ENCODE measurements at places on chromosomes 3 and 15. TPM values are rescaled to one million over a fixed set of nuclear protein-coding genes. Genes with fewer than 3 reads are reported as not detected.

GRCh38 chr3:69866988-69867720 lies 127.9 kb downstream of the MITF start:
- no peaks in the 10 kb centered on the region for H3K36me3 ChIP-seq
- H3K4me3 ChIP-seq: no peak overlapping the region
- peaks cover 11% of the 10 kb centered on the region for H3K4me1 ChIP-seq
- H3K27me3 ChIP-seq: no peaks in the 10 kb centered on the region

DNA sequence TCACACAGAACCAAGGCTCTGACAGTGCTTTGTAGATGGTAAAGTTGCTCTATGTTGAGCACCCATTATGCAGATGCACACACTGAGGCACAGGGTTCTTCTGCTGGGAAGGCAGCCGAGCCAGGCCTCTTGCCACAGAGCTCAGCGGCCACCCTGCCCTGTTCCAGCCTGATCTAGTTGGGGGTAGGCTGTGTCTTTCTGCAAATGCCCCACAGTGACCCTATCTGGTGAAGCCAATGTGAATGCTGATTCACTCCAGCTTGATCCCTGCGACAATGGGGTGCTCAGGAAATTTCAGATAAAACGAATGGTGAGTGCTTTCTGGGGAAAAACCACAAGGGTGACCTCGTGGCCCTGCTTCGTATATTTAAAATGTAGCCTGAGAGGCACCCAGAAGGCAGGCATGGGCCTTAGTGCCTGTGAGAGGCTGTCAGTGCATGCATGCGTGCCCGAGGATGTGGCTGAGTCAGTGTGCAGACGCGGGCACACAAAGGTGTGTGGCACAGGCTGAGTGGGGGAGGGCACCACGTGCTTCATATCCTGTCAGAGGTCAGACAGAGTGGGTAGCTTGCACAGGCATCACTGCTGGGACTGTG lies 85.7 kb downstream of the ATP2B2 start:
- no peaks in the 10 kb centered on the region for H3K36me3 ChIP-seq
- no peak for DNase-seq
- no peaks in the 10 kb centered on the region for H3K4me1 ChIP-seq
- H3K27ac ChIP-seq: no peak overlapping the region

DNA sequence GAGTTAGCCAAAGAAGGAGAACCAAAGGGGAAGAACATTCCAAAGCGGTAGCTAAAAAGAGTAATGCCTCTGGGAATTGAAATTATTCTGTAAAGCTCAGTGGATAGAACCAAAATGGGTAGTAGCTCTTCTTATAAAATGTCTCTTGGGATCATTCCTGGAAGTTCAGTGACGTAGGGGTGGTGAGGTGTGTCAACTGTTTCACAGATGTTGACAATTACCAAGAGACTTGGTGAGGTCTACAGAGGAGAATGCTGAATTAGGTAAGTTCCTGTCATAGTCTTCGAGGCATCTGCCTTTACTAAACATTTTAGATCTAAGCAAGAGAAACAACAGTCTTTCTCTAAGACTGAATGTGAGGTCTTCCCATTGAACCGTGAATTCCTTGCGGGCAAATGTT lies 67.8 kb downstream of the TPRG1 start:
- no peaks in the 10 kb centered on the region for H3K36me3 ChIP-seq
- no peaks in the 10 kb centered on the region for H3K4me1 ChIP-seq

DNA sequence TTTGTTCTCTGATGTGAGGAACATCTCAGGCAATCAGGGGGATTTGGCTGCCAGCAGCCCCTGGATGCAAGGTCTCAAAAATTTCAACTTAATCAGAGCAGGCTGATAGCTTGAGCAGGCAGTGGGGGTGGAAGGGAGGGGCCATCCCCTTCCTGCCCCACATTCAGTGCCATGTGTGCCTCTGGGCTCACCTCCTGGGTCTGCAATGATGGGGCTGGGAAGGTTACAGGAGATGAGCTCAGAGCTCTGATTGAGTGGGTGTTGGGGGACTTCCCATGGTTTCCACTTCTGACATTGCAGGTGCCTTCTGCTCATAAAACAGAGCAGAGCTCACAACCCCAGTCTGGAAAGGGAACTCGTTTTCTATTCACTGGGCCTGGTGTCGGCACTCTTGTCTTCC lies 37.0 kb downstream of the PARP16 start:
- H3K27ac ChIP-seq: peak overlapping the region; percentile 17
- DNase-seq: no peak
- H3K36me3 ChIP-seq: no peaks in the 10 kb centered on the region
- no peaks in the 10 kb centered on the region for H3K27me3 ChIP-seq

- no peak for DNase-seq
- peaks cover 1% of the 10 kb centered on the region for H3K4me1 ChIP-seq
- H3K27ac ChIP-seq: no peak overlapping the region
Observed at GRCh38 chr15:90141646-90142045, 39.4 kb upstream of the IDH2 start.

DNA sequence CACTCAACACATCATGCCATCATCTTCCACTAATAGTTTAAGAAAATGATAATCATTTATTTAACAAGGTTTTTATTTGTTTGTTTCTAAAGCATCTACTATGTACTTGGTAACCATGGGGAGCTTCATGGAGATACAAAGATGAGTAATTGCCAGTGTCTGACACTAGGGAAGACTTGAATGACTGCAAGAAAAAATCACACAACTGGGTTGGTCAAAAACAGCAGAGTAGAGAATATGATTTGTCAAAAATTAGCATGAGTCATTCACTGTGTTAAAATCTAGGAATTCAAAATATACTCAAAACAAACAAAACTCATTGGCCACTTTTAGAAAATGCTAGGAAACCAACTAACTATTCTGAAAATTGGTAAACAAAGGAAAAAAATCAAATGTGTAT lies 6.3 kb downstream of the BNC1 start:
- H3K4me1 ChIP-seq: no peaks in the 10 kb centered on the region
- no peak overlapping the region for H3K27ac ChIP-seq
- no peak overlapping the region for H3K4me3 ChIP-seq
- no peak for DNase-seq
- no peaks in the 10 kb centered on the region for H3K27me3 ChIP-seq
- no peaks in the 10 kb centered on the region for H3K36me3 ChIP-seq

- no peaks in the 10 kb centered on the region for H3K4me1 ChIP-seq
- H3K27ac ChIP-seq: no peak overlapping the region
- H3K4me3 ChIP-seq: no peak overlapping the region
- no peaks in the 10 kb centered on the region for H3K27me3 ChIP-seq
Observed at GRCh38 chr3:58719684-58720083, 53.1 kb upstream of the FAM3D start.

- H3K27ac ChIP-seq: no peak overlapping the region
- H3K4me3 ChIP-seq: no peak overlapping the region
- no peaks in the 10 kb centered on the region for H3K27me3 ChIP-seq
Observed at GRCh38 chr3:31145062-31145461, 250.6 kb upstream of the GADL1 start.

GRCh38 chr3:87949189-87949878 lies 109.5 kb downstream of the CGGBP1 start:
- DNase-seq: no peak
- no peak overlapping the region for H3K27ac ChIP-seq
- H3K36me3 ChIP-seq: no peaks in the 10 kb centered on the region
- no peaks in the 10 kb centered on the region for H3K27me3 ChIP-seq
- H3K4me3 ChIP-seq: no peak overlapping the region
- no peaks in the 10 kb centered on the region for H3K4me1 ChIP-seq

DNA sequence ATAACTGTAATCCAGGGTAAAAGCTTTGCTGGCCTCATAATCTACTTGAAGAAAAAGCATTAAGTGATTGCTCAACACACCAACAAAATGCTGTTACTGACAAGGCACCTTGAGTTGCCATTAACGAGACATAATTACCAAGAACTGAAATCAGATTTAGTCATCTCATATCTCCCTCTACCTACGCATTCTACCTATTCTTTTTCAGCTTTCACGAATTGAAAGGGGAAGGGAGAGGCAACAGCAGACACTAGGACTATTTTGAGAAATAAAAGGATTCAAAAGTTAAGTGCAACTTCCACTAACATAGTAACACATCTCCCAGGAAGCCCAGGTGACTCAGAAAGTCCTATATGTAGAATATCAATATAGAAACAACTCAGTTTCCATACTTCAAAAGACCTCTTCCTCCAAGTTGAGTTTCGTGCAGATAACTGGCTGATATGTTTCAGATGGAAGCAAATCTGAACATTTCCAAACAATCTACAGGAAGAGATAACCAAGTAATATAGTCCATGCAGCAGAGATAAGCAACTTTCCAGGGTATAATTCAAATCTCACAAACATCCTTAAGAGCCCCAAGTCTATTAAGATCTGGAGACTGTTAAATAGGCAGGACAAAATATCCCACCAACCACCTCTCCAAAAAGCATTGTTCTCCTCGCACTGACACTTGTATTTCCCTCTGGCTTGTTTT lies 1.9 kb downstream of the OSBPL10 start:
- peaks cover 7% of the 10 kb centered on the region for H3K4me1 ChIP-seq
- no peaks in the 10 kb centered on the region for H3K36me3 ChIP-seq
- no peak overlapping the region for H3K4me3 ChIP-seq
- DNase-seq: no peak
- H3K27me3 ChIP-seq: no peaks in the 10 kb centered on the region

GRCh38 chr3:169666076-169666375 lies 2.5 kb upstream of the MECOM start:
- H3K27ac ChIP-seq: no peak overlapping the region
- no peaks in the 10 kb centered on the region for H3K36me3 ChIP-seq
- DNase-seq: no peak
- peaks cover 10% of the 10 kb centered on the region for H3K4me1 ChIP-seq
- no peaks in the 10 kb centered on the region for H3K27me3 ChIP-seq
- H3K4me3 ChIP-seq: no peak overlapping the region

GRCh38 chr3:99393961-99394360 lies 244.4 kb upstream of the COL8A1 start:
- no peak overlapping the region for H3K4me3 ChIP-seq
- no peak overlapping the region for H3K27ac ChIP-seq
- no peaks in the 10 kb centered on the region for H3K36me3 ChIP-seq

DNA sequence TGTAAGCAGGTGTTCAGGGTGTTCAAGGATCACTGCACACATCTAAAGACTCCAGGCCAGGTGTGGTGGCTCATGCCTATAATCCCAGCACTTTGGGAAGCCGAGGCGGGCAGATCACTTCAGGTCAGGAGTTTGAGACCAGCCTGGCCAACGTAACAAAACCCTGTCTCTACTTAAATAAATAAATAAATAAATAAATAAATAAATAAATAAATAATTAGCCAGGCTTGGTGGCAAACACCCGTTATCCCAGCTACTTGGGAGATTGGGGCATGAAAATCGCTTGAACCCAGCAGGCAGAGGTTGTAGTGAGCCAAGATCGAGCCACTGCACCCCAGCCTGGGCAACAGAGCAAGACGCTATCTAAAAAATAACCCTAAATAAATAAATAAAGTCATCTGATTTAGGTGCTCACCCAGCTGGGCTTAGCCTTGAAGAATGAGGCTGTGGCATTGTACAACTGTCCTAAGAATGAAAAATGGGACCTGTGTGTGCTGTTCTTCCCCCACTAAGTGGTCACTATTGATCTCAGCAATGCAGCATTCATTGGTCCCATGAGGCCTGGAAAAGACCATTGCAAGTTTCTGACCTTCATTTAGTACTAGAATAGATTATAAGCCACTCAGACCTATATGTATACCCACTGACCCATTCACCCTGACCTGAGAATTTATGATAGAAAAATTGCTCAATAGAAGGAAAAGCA lies 82.8 kb upstream of the ABHD17C start:
- no peaks in the 10 kb centered on the region for H3K27me3 ChIP-seq
- no peak overlapping the region for H3K4me3 ChIP-seq
- DNase-seq: no peak
- H3K36me3 ChIP-seq: no peaks in the 10 kb centered on the region
- H3K4me1 ChIP-seq: peaks cover 7% of the 10 kb centered on the region

GRCh38 chr15:61449186-61449702 lies 220.1 kb upstream of the RORA start:
- H3K4me3 ChIP-seq: no peak overlapping the region
- DNase-seq: no peak
- H3K27me3 ChIP-seq: no peaks in the 10 kb centered on the region
- H3K4me1 ChIP-seq: no peaks in the 10 kb centered on the region

- H3K27me3 ChIP-seq: no peaks in the 10 kb centered on the region
- no peak overlapping the region for H3K4me3 ChIP-seq
- H3K36me3 ChIP-seq: no peaks in the 10 kb centered on the region
- H3K27ac ChIP-seq: no peak overlapping the region
- H3K4me1 ChIP-seq: no peaks in the 10 kb centered on the region
Observed at GRCh38 chr15:28154283-28154682, 55.2 kb upstream of the OCA2 start.

GRCh38 chr15:90126022-90126421 lies 23.8 kb upstream of the IDH2 start:
- DNase-seq: no peak
- H3K4me1 ChIP-seq: no peaks in the 10 kb centered on the region
- H3K27me3 ChIP-seq: no peaks in the 10 kb centered on the region
- no peak overlapping the region for H3K27ac ChIP-seq
- no peak overlapping the region for H3K4me3 ChIP-seq

DNA sequence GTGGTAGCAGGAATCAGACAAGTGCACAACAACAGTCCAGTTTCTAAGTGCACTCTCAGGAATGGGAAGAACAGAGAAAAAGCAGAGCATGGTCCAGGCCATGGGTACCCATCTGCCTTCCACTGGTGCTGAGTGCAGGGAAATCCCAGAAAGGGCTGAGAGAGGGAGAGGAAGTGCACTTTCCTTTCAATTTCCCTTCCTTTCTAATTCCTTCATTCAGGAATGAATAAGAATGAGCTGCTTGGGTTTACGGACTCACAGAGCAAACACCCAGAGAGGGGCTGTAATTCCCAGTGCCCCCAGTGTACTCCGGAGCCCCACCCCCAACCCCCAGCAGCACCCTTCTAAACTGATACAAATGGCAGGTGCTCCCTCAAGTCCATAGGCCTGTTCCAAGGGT lies 300.6 kb downstream of the FOXP1 start:
- H3K36me3 ChIP-seq: no peaks in the 10 kb centered on the region
- no peaks in the 10 kb centered on the region for H3K4me1 ChIP-seq
- no peaks in the 10 kb centered on the region for H3K27me3 ChIP-seq
- H3K4me3 ChIP-seq: no peak overlapping the region
- no peak overlapping the region for H3K27ac ChIP-seq

The JAGN1 gene
- total RNA-seq: 25.7 TPM

The CD200 gene
- 11.3 TPM for total RNA-seq

The SH2D7 gene
- not detected for total RNA-seq

The MEX3B gene
- total RNA-seq: 3.6 TPM

The CKMT1A gene
- not detected for total RNA-seq

The PRR20G gene
- total RNA-seq: not detected

The EBLN2 gene
- 6.4 TPM for total RNA-seq

The TTC14 gene
- 46.7 TPM for total RNA-seq

The SPATA12 gene
- 0.10 TPM for total RNA-seq

The TPM1 gene
- total RNA-seq: 695 TPM

The STAB1 gene
- 114 TPM for total RNA-seq

The KCNAB1 gene
- 1.2 TPM for total RNA-seq

The CHRM5 gene
- not detected for total RNA-seq

The ACAD11 gene
- total RNA-seq: 42.8 TPM

The ZMYND10 gene
- total RNA-seq: 10.2 TPM

Measured in ovary (tissue), 10 donors.